ENCODE measurements at places on chromosomes 7 and 10.

GRCh38 chr7:103524042-103524907, 78.3 kb upstream of the SLC26A5 start:
- no peak for DNase-seq

GRCh38 chr10:117550599-117551329, 8.2 kb downstream of the EMX2 start:
- no peak for DNase-seq

DNA sequence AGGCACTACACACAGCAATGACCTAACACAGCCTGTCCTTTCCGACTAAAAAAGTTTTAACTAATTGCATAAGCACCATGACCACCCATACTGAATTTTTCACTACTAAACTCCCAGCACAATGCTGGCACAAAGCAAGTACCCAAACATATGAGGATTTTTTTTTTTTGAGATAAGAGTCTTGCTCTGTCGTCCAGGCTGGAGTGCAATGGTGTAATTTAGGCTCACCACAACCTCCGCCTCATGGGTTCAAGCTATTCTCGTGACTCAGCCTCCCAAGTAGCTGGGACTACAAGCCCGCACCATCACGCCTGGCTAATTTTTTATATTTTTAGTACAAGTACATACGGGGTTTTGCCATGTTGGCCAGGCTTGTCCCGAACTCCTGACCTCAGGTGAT, 5.1 kb downstream of the UBE2H start:
- DNase-seq, result no peak

GRCh38 chr10:100338434-100339036, 8.5 kb upstream of the SCD start:
- DNase-seq, result peak; percentile 33

DNA sequence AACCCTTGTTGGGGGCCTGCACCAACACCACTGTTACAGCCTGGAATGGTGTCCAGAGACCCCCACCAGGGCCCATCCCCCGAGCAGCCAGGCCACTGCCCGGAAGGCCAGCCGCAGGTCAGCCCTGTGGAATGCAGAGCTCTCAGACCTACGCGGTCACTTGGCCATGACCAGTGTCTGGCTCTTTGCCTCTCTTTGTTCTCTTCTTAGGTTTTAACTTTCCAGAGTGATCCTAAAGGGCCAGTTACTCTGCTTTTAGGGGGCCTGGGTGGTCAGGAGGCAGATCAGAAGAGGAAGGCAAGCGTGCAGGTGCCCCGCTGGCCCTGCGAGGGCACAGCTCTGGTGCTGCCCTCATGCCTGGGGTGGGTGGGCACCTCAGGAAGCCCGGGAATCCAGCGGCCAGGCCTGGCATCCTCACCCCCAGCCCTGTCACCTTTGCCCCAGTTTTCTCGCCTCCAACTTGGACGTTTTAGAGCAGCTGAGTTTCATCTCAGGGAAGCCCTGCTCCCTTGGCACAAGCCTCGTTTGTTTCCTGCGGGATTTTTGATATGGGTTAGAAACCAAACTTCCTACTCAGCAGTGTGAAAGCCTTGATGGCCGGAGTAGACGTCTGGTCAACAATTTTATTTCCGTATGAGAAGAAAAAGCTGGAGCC, 62.5 kb upstream of the CHST15 start:
- DNase-seq, result no peak

GRCh38 chr7:34038816-34039470, 133.6 kb downstream of the BMPER start:
- no peak for DNase-seq

All from T-helper 22 cell (primary cell).